ENCODE measurements at places on chromosomes 13 and 19.

DNA sequence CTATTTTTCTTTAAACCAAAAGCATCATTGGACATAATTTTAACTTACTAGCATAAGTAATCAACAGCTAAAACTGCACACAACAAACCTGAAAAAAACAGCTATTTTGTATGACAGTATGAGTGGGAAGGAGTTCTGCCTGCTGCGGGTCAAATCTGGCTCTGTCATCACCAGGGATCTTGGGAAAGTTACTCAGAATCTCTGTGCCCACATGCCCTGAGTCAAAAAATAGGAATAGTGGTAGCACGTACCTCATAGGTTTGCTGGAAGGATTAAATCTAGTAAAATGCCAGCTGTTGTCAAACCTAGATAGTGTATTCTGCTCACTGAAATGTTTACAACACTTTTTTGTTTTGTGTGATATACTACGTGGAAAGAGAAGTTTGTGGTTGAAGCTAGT, 1.1 kb downstream of the CLN5 start:
- no peak for DNase-seq

DNA sequence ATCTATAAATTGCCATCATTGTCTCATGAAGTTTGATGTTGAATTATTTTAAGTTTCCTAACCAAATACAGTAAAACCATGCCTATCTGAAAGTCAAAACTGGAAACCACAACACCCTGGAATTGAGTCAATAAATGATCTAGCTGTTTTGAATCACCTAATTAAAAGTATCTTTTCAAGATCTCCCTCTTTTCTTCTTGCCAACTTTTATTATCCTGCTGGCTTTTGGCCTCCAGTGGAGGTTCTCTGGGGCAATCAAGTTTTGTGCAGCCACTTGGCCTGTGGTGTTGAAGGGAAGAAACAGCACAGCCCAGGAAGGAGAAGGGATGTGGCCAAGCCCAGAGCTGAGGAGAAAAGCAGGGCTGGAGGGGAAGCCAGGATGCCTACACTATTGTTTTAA, 255.4 kb downstream of the COG6 start:
- no peak for DNase-seq

DNA sequence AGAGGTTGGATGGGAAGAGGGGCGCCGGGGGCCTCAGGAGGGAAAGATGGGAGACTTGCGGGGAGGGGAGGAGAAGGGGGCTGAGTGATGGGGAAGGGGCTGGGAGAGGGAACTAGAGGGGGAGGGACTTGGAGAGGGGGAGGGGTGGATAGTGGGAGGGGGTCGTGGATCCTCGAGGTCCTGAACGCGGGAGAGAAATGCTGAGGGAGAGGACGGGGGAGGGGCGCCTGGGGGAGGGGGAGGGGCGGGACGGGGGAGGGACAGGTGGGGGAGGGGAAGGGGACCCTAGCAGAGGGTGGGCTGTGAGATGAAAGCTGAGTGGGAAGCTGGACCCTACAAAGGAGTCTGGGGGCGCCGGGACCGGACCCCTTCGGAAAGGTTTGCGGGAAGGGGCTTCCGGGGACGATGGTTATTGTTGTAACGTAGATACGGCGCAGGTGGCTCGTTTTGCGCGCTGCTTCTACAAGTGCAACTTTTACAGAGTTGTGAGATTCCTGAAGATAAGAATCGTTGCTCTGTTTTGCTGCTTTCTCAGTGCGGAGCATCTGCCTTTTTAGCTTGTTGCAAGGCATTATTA, 418 bp downstream of the ZNF444 start:
- DNase-seq, result no peak

DNA sequence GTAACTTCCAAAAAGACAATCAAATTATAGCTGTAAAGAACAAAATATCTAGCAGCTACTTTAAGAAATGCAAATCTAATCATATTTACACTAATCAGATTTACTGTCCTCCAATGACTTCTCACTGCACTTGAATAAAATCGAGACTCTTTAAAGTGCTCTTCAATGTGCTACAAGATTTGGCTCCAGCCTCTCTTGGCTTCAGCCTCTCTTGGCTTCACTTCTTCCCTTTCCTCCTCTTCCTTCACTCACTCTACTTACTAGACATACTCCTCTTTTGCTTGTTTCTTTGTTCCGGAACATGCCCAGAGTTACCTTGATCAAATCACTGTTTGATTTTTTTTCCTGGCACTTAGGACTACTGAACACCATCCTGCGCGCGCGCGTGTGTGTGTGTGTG, 495.4 kb downstream of the LMO7 start:
- no peak for DNase-seq

DNA sequence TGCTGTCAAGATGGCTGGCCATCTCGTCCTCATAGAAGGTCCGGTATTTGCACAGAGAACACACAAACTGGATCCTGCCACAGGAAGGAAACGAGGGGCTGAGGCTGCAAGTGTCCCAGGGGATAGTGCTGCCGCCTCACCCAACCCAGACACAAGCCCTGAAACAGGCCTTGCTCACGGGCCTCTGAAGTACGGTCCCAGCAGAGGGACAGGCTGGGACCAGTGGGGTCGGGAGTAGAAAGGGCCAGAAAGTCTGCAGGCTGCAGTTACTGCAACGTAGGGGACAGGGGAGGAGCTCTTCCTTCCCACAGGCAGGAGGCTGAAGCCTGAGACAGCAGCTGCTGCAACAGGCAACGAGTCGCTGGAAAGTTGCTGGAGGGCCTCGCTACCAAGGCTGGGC, 18.2 kb upstream of the AKAP8 start:
- no peak for DNase-seq

GRCh38 chr19:33818411-33818810, 21.7 kb downstream of the KCTD15 start:
- DNase-seq, result no peak

GRCh38 chr19:10921199-10921909, 7.1 kb downstream of the YIPF2 start:
- no peak for DNase-seq

- DNase-seq, result no peak
These were observed 400.6 kb downstream of the HS6ST3 start for GRCh38 chr13:96490496-96490989.

DNA sequence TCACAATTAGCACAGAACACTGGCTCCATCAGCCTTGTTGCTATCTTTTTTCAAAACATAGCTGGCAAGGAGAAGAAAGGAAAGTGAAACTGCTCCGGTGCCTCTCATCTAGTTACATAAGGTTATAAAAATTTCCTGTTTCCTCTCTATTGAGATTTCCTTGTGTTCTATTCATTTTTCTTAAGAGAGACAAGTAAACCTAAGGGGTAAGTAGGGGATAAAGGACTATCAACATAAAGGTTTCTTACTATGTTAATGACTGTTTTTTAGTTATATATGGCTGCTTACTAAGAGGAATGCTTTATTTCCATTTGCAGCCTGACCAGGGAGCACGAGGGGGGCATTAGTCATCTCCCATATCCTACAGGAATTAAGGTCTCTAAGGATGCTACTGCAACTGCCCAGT, 73.2 kb upstream of the MLNR start:
- peak; percentile 6 for DNase-seq

- no peak for DNase-seq
These were observed 10.7 kb downstream of the EPSTI1 start for GRCh38 chr13:42981317-42981716.

GRCh38 chr13:111047326-111047725, 67.8 kb upstream of the ARHGEF7 start:
- no peak for DNase-seq

- DNase-seq, result no peak
These were observed 8.8 kb downstream of the IGLON5 start for GRCh38 chr19:51320280-51320657.

GRCh38 chr13:37657134-37657533, 58.6 kb upstream of the POSTN start:
- no peak for DNase-seq

DNA sequence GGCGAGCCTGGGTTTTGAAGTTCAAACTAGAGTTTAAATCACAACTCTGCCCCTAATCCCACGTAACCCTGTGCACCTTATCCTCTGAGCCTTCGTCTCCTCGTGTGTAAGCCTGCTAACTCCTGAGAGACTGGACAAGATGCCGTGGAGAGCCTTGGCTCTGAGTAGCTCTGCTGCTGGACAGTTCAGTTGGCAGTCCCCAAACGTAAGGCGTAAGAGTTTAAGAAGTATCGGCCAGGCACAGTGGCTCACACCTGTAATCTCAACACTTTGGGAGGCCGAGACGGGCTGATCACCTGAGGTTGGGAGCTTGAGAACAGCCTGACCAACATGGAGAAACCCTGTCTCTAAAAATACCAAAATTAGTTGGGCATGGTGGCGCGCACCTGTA, 4.7 kb upstream of the CD79A start:
- no peak for DNase-seq

DNA sequence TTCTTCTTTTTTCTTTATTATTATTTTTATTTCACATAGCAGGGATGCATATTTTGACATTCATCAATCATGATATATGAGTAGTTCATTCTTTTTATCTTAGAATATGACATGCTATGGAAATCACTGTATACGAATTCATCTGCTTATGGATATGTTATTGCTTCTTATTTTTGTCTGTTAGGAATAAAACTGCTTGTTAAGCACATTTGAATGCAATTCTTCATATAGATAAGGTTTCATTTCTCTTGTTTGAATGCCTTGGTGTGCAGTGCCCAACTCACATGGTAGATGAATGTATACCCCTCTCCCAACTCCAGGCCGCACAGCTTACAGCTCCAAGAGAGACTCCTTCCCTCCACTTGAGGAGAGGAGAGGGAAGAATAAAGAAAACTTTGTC, 11.3 kb downstream of the ZNF776 start:
- DNase-seq, result no peak

GRCh38 chr13:19881641-19882040, 18.2 kb upstream of the ZMYM5 start:
- no peak for DNase-seq

DNA sequence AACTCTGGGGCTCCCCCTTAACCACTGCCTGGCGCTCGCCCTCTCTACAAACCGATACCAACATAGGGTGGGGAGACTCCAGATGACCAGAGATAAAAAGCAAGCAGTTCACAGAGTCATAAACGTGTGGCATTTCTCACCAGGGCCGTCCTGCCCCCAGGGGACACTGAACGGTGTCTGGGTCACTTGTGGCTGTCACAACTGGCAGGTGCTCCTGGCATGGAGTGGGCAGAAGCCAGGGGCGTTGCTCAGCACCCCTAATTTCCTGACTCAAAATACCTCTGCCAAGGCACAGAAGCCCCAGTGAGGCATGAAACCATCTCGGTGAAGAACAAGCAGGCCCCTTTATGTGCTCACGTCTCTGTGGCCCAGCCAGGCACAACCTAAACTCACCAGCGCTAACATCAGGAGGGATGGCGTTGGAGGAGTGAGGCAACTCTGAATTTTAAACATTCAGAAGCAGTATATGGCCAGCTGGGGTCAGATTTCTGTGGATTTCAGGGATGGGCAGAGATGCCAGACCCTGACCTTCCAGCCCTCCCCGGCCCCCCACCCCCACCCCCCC, 1.8 kb downstream of the PIP5K1C start:
- no peak for DNase-seq

- peak; percentile 29 for DNase-seq
These were observed 5.6 kb downstream of the APC2 start for GRCh38 chr19:1455336-1456120.

DNA sequence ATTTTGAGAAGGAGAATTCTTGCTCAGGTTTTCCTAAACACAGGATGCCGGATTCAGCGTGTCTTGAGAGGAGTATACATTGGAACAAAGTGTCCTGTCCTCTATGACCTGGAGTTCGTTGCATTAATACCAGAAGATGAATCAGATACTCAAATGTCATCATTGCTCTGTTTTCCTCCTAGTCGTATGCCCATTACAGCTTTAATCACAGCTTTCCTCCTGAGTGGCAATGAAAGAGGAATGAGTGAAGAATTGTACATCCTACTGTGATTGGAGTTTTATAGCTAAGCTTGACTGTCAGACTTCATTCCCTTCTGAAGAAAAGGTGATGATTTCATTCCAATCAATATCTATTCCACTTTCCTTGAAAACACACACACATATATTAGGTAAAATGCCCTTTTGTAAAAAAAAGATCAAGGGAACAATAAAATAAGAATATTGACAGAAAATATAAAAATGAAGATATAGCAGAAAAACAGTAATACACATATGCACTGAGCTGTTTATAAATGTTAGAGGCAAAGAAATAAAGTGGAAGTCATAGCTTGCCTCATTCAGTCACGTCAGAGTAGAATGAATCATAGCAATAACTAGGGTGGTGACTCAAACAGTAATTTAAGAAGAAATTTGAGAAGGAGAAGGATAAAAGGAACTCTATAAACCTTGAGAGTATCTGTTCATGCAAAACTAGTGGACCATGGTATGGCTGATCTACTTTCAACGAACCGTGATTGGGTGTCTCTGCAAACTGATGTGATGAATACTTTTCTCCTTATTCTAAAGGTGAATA, 501.5 kb downstream of the SUCLA2 start:
- no peak for DNase-seq

DNA sequence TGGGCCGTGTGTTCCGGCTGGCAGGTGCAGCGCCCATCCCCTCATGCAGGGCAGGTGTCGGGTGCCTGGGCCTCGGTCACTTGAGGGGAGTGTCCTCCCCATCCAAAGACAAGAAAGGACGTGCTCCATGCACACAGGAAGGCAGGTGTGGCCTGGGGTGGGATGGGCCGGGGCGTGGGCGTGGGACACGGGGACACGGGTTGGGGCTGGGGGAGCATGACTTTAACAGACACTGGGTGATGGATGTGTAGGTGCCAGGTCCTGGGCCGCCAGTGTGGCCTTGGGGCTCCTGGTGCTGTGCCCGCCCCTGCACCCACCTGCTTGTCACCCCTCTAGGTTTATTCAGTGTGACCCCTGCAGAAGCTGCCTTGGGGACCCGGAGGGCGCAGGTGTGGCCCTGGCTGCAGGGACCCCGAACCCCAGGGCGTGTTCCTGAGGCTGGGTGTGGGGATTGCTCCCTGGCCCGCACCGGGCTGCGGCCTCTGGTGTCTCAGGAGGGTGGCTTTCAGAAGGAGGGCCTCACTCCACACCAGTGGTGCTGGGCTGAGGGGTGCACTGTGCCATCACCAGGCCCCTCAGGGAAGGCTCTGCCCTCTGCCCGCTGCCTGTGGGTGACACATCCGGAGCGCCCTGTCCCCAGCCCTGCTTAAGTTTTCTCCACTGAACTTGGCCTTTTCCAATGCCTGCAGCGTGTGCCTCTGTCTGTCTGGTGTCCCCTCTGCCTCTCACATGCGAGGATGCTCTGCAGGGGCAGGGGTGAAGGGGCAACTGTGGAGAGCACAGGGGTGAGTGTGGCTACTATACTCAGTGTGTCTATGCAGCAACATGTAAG, 5.2 kb downstream of the TMEM255B start:
- no peak for DNase-seq

GRCh38 chr19:52535771-52536447, 8.4 kb downstream of the ZNF808 start:
- DNase-seq, result peak; percentile 86

DNA sequence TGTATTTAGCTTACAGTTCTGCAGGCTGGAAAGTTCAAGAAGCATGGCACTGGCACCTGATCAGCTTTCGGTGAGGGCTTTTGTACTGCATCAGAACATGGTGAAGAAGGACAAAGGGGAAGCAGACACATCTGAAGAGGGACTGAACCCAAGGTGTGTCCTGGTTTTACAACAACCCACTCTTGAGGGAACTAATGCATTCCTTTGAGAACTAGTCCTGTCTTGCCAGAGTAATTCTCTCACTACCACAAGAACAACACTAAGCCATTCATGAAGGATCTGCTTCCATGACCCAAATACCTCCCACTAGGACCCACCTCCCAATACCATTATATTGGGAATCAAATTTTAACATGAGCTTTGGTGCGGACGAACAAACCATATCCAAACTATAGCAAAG, 93.6 kb downstream of the RFC3 start:
- DNase-seq, result no peak

- no peak for DNase-seq
These were observed 87.1 kb upstream of the STK24 start for GRCh38 chr13:98664047-98664446.

All from T-helper 2 cell (primary cell).